Stimulated activated CD4-positive, alpha-beta T cell treated with anti-CD3 and anti-CD28 coated beads, Interleukin-1b, Interleukin-23, amount 100 ng/mL, for 48 hours (primary cell): ENCODE measurements at places on chromosomes 4 and X.

- DNase-seq: no peak
These were observed 93.4 kb downstream of the SPCS3 start for GRCh38 chr4:176413171-176413570.

- no peak for DNase-seq
These were observed 899.3 kb downstream of the STIM2 start for GRCh38 chr4:27759611-27760575.

DNA sequence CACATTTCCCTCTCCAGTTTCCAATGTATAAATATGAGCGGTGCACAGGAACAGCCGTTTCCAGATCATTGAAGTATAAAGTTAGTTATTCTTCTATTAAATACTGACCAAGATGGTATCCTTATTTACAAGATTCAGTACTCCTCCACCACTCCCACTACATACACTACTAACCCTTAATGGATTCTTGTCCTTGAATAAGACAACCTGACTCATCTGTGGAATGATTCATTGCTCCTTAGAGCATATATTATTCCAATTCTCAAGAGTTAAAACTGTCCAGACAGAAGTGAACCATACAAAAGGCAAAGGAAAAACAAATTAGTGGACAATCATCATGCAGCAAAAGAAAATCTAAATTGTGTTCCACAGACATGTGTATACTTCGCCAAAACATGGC, 373.3 kb downstream of the IDS start:
- DNase-seq: no peak

GRCh38 chrX:119880552-119881437, 9.2 kb downstream of the NDUFA1 start:
- peak; percentile 15 for DNase-seq

GRCh38 chrX:14028473-14028872, 1.2 kb downstream of the GEMIN8 start:
- DNase-seq: no peak

- DNase-seq: no peak
These were observed 10.4 kb downstream of the PALLD start for GRCh38 chr4:168507178-168507815.

- DNase-seq: no peak
These were observed 157.0 kb downstream of the TSPAN5 start for GRCh38 chr4:98501383-98501782.
